Stimulated activated effector memory CD8-positive, alpha-beta T cell treated with anti-CD3 and anti-CD28 coated beads, Interleukin-12 subunit alpha, Interleukin-12 subunit beta, amount 100 ng/mL, for 72 hours (primary cell): ENCODE measurements at places on chromosomes 12 and 14.
A peak's percentile ranks its signal among the peaks of the same experiment; 100 is the strongest.

DNA sequence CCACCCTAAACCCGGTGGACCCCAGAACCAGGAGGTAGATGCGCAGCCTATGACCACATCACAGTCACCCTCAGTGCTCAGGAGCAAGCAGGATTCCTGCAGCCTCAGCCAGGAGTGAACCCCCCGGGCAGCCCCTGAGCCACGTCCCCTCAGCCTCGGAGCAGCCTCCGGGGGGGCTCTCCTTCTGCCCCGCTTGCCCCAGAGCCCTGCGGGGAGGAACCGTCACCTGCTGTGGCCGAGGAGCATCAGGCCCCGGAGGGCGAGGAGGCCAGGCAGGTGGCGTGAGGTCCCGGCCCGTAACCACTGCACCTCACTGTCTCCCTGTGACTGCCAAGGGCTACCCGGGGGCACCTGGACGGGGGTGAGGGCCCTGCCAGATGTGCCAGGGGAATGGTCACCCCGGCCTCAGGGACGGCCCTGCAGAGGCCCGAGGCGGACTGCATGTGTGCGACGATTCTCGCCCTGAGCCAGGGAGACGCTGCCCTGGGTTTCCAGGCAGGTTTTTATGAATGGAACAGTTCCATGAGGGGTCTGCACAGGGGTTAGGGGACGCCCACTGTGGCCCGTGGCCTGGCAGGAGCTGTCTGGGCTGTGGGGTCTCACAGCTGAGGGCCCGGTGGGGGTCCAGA lies 58.6 kb downstream of the FBRSL1 start:
- no peak for DNase-seq

- DNase-seq, result no peak
These were observed 96.8 kb downstream of the TTLL5 start for GRCh38 chr14:75757644-75758402.

DNA sequence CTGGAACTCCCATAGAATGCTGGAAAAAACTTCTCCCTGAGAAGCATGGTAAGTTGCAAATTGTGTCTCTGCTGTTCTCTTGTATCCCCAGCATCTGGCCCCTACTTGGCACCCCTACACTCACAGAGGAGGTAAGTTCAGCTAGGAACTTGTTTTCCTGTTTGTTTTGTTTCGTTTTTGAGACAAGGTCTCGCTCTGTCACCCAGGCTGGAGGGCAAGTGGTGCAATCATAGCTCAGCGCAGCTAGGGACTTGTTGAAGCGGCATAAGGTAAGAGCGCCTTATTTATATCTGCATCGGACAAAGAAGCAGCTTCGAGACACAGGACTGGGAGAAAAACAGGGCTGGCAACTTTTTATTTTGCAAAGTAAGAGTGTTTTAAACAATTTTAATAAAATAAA lies 18.5 kb upstream of the ANO2 start:
- DNase-seq, result no peak

DNA sequence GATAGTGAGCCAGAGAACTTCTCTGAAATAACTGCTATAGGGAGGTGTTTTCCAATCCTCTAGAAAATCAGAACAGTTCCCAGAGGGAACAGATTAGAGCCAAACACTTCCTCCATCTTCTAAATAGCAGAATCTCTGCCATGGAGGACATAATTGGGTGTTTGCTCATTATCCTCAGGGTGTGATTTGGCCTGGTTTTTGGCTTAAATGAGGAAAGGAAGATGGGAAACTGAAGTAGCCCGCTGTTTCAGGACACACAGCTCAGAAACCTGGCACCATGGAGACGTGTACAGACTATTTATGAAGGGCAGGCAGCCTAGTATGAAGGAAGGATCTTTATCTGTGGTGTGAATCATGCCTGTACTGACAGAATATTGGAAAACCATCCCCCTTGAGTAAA lies 231.7 kb upstream of the PRKD1 start:
- DNase-seq, result no peak

GRCh38 chr12:7219599-7220243 lies 30.2 kb downstream of the PEX5 start:
- DNase-seq, result peak; percentile 78

- no peak for DNase-seq
These were observed 131.8 kb downstream of the NEDD1 start for GRCh38 chr12:97038834-97039233.

GRCh38 chr14:54695196-54695595 lies 128.3 kb downstream of the SAMD4A start:
- no peak for DNase-seq

DNA sequence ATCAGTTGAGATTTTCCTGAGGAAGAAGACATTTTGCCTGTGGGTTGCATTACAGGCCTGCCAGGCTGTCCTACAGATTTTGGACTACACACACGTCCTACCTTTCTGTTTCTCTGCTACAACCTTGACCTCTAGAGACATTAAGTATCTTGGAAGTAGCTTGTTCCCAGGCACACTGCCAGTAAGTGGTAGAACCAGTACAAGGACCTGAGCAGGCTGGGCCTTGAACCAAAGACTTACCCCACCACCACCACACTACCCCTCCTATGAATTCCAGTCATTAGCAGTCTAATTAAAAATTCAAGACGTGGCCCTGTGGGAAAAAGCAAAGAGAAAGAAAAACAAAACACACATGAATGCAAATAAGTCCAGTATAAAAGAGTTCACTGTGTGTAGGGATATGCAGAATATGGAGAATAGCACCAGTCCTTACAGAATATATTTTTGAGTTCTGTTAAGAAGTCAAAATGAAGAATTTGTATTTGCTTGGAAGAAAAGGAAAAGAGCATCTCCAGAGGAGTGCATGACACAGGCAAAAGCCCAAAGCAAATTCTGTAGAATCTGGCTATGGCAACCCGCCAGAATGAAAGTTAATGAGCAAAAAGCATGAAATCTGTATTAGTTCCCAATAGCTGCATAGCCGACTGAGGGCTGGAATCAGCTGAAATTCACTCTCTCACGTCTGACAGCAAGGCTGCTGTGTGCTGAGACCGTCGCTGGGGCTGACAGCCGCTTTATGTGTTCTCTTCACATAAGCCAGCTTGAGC lies 74.3 kb upstream of the ST8SIA1 start:
- no peak for DNase-seq

GRCh38 chr14:96764012-96764411 lies 33.2 kb upstream of the VRK1 start:
- DNase-seq, result no peak

DNA sequence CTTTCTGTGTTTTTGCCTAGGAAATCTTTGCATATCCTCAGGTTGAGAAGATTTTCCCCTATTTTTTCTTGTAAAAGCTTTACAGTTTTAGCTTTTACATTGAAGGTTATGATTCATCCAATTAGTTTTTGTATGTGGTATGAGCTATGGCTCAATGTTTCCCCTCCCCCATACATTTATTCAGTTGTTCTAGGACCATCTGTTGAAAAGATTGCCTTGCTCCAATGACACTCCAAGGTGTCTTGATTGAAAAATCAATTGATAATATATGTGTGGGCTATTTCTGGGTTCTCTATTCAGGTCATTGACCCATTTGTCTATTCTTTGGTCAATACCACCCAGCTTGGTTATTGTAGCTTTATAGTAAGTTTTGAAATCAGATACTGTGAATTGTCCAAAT lies 42.6 kb downstream of the LRTM2 start:
- no peak for DNase-seq

DNA sequence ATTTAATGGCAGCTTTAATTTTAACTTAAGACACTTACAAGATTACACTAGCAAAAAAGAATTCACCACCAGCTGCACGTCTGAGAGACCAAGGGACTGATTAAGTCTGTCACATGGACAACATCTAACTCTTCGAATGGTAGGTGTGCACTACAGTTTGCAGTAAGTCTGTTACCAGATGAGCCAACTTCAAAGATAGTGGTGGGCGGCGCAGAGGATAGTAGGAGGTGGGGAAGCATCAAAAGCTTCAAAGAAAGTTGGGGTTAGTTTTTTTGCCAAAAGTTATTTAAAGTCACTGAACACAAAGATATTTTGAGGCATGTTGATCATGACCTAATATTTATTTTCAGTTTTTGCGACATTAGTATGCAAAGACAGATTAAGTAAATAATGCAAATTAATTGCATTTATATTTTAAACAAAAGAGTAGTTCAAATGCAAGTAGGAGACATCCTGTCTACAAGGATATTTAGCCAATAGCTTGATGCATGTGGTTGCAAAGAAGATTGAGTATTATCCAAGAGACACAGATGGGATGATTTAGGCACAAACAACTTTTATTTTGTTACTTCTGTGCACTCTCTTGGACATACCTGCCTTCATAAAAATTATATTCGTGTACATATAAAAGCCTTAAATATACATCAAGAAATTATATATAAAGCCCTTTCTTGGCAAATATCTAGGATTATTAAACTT lies 327.7 kb downstream of the BMP4 start:
- no peak for DNase-seq

GRCh38 chr14:35416108-35416750 lies 11.7 kb upstream of the NFKBIA start:
- DNase-seq, result peak; percentile 60

DNA sequence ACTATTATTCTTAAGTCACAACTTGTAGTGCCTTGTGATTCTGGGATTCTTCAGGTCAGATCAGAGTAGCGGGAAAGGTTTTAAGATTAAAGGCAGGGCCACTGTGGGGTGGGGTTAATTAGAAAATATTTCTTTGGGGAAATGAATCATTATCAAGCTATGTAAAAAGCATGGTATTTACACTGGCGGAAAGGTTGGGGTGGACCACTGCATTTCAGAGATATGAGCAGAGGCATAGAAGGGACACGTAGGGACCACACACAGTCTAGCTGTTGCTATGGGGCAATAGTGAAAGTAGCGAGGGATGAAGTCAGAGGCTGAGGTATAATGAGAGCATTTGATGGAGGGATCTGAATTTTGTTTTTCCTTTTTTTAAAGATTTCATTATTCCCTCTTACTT lies 31.7 kb upstream of the KCNH3 start:
- no peak for DNase-seq

DNA sequence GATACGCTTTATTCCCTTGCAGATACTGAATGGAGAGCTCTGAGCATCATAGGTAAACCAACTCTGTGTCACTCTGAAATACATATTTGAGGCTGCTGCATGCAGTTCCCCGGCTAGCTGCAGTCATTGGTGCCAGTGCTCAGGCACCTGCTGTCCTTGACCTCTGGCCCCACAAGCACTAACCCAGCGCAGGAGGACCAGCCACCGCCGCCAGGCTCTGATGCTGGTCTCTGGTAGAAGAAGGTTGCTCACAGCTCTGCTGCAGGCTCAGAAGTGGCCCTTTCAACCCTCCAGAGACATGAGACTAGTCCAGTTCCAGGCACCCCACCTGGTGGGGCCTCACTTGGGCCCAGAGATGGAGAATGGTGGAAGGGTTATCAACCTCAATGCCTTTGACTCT lies 34.5 kb upstream of the PTPRB start:
- no peak for DNase-seq

DNA sequence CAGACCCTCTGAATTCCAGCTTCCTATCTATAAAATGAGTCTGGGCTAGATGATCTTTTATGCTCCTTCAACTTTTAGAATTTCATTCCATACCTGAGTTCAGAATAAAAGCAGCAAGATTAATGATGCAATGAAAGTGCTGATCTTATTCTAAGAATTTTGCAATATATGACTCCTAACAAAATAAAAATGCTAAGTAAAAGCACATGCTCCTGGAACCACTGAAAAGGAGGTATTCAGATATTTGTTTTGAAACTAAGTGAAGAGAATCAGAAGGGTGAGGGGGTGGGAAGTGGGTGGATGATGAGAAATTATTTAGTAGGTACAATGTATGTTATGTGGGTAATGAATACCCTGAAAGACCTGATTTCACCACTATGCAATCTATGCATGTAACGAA lies 216.6 kb downstream of the PTPRO start:
- no peak for DNase-seq

- no peak for DNase-seq
These were observed 12.9 kb downstream of the BRAP start for GRCh38 chr12:111672822-111673381.

GRCh38 chr12:57842342-57843294 lies 3.9 kb downstream of the CTDSP2 start:
- DNase-seq, result no peak

GRCh38 chr14:100473249-100473648 lies 114.0 kb downstream of the BEGAIN start:
- no peak for DNase-seq

DNA sequence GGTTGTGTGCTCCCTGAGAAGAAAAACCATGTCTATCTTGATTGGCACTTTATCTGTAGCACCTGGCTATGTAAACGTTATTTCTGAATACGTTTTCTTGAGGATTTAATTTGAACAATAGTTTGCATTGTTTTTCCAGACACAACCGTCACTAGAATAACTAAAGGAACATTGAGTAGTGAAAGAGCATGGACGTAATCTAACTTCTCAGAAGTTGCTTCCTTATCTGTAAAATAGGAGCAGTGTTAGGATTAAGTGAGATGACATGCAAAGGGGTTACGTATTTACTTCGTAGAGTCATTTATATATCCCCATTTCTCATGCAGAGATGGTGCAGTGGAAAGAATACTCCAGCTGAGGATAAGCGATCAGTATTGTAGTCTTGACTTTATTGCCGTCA lies 8.1 kb downstream of the AEBP2 start:
- peak; percentile 2 for DNase-seq

- no peak for DNase-seq
These were observed 103.1 kb downstream of the RFLNA start for GRCh38 chr12:124397807-124398577.

GRCh38 chr14:57712102-57712501 lies 153.8 kb downstream of the SLC35F4 start:
- no peak for DNase-seq

- no peak for DNase-seq
These were observed 2.1 kb downstream of the WASHC4 start for GRCh38 chr12:105109465-105110212.
